HT1080 (cell line): ENCODE measurements at places on chromosomes 6 and 20.
A peak's percentile ranks its signal among the peaks of the same experiment; 100 is the strongest.

GRCh38 chr6:34934516-34934915 is 45.5 kb downstream of the ANKS1A start:
- no peak for DNase-seq

DNA sequence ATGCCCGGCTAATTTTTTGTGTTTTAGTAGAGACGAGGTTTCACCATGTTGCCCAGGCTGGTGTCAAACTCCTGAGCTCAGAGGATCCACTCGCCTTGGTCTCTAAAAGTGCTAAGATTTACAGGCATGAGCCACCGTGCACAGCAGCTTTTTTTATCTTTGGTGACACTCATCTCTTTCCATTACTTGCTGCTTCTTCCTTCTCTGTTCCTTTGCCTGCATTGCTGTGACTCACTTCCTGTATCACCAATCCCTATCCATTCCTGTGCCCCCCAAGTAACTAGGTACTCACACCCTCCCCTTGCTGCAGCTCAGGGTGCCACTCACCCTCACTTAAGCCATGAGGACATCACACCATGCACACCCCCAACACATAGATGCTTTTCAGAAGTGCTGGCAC is 24.6 kb downstream of the KHDC1L start:
- peak; percentile 72 for DNase-seq

DNA sequence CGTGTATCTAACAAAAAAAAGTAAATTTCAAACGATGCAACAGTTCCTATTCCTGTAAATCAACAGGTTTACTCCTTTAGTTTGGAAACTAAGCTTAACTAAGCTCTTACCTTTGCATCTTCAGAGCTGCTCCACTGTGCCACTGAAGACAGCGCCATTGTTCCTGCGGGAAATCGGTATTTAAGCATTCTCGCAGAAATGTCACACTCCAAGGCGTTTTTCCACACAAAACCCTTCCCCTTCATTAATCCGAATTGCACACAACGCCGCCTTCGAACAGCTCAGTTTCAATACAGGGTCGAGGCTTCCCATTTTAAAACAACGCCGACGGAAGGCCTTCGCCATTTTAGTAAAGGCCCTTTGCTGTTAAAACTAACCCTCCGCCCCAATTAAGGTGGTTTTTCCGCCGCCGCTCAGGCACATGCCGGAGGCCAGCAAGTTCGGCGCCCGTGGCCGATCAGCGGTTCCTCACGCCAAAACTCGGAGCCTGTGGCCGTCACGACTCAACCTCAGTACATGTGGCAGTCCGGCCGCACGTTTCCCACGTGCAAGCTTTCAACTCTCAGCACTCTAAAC is 35.4 kb upstream of the SYNCRIP start:
- no peak for DNase-seq

- peak; percentile 41 for DNase-seq
Observed at GRCh38 chr6:114735025-114735735, 392.4 kb upstream of the HS3ST5 start.

DNA sequence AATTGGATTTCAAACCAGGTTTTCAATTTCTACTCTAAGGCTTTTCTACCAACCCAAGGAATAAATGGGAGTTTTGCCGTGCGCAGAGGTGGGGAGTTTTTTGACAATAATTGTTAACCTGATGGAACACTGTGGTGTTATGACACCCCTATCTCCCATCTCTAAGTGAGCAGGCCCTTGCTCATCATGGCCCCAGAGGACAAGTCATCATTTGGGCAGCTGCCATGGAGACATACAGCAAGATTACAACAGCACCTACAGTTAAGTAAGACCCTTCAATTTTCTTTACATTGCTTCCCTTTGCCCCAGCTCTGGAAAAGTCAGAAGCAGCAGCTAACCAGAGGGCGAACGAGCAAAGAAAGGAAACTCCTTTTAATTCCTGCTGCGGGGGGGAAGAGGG is 54.3 kb downstream of the ADGRF5 start:
- peak; percentile 30 for DNase-seq
